ENCODE measurements at places on chromosomes 3 and 15.

GRCh38 chr3:159191447-159191846 is 389.6 kb downstream of the MFSD1 start:
- DNase-seq, result peak; percentile 90

DNA sequence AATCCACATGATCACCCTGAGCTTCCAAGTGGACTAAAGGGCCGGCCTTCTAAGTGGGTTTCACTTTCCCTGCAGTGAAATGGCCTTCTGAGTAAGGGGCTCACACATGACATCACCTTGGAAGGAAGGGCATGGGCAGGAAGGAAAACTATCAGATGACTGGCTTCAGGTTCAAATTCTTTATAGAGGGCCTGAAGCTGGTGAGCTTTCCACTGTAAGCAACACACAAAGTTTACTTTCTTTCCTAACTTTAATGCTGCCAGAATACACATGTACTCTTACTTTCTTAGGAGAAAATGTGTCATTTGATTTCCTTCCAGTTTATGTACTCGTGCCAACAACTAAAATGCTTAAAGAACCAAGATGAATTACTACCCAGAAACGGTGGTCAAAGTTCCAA is 475.6 kb downstream of the FOXP1 start:
- DNase-seq, result no peak

GRCh38 chr3:52347716-52348635 is 31.9 kb downstream of the DNAH1 start:
- DNase-seq, result no peak

DNA sequence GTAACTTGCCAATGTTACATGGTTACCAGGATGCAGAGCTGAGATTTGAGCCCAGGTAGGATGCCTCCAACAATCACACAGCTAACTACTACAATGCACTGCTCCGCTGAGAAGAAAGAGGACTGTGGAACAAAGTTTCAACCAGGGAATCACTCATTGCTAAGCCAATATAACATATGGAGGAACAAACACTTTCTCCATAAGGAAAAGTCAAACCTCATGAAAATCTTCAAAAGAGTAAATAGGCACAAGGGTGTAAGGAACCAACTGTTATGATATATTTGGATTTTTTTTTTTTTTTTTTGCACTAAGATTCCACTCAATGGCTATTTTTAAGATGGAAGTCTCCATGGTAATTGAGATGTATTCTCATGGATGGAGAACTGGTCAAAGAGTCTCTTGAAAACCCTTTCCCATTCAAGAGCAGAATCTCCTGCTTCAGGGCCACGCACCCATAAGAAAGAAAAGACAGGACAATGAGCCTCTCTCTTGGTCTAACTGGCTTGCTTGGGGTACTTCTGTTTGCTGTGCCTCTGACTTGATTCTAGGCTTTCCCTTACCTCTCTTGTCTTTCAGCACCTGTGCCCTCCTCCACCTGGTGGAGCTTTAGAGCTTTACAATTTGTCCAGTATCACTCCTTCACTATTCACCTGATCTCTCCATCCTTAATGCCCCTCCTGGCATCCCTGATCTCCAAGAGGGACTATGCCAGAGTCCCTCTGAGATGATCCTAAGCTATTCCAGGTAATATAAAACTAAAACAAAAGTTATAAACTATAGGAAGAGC is 252.8 kb downstream of the NTRK3 start:
- DNase-seq, result no peak

- no peak for DNase-seq
Measured at GRCh38 chr15:61483599-61483998, 254.5 kb upstream of the RORA start.

GRCh38 chr15:70206668-70207067 is 109.0 kb upstream of the TLE3 start:
- DNase-seq, result no peak

DNA sequence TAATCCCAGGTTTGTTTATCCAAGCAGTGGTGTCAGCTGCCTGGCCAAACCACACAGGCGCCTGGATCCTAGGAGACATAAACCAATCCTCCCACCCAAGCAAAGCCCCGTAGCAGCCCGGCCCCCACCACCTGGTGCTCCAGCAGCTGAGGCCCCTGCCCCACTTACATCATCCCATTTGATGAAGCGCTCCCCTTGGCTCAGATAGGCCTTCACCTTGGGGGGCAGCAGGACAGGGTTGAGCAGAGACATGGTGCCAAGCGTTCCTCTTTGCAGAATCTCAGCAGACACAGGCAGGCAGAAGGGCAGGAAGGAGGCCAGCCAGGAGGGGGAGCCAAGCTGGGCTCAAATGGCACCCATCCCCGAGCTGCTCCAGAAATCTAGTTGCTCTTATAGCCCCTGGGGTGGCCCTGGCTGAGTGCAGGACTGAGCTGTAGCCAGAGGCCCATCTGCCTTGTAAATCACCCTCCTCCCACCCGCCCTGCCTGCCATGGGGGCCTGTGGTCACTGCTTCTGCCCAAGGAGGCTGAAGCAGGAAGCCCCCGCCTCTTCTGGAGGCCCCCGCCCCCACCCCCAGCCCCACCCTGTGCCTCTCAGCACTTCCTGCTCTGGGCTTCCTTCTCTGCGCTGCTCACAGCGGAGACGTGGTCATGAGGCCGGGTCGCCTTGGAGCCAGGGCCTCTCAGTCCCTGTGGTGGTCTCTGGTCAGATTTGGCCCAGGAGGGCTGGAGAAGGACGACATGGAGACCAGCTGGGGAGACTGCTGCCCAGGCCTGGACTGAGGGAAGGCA is at the start of gene PLCB2:
TSS of gene PLCB2 (minus strand) at position 515 of the 791 bp plus-strand sequence. CDS start at position 252, 263 bp downstream.
- no peak for DNase-seq

DNA sequence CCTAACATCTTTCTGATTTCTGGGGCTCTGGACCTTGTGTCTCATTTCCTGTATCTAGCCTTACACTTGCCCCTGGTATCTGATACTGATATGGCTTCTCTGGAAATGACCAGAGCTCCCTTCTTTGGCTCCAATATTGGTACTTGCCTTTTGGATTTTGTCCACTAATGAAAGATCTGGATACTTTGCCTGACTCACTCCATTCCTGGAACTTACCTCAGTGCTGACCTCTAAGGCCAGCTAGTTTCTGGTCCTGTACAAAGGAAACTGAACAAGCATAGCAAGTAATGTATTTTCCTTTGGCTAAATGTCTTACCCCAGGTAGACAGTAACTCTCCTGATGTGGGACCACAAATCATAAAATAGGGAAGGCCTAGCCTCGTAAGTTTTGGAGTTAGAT is 93.8 kb upstream of the SLC4A7 start:
- peak; percentile 33 for DNase-seq

GRCh38 chr15:93485438-93486327 is 396.7 kb upstream of the RGMA start:
- no peak for DNase-seq

- DNase-seq, result no peak
Measured at GRCh38 chr15:70033529-70034140, 64.1 kb downstream of the TLE3 start.

- no peak for DNase-seq
Measured at GRCh38 chr15:77514641-77515402, 94.1 kb downstream of the HMG20A start.

GRCh38 chr15:68823561-68823960 is 2.9 kb upstream of the ANP32A start:
- DNase-seq, result no peak

- no peak for DNase-seq
Measured at GRCh38 chr15:71192816-71193215, 77.5 kb downstream of the THSD4 start.

DNA sequence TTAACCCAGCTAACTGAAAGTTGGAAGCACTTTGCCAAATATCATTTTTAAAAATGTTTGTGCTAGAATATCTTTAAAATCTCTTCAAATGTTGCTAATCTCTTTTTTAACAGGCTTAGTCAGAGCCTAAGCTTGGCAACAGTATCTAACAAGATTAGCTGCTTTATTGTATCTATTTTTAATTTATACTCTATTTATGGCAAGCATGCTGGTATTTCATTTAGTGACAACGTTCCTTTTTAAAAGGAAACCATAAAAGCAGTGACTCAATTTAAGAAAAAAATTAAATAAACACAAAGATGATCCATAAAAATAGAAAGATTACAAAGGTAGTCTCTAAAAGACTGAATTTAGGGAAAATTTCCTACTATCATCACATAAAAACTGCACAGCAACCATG is 40.5 kb downstream of the SLC12A6 start:
- DNase-seq, result peak; percentile 30

DNA sequence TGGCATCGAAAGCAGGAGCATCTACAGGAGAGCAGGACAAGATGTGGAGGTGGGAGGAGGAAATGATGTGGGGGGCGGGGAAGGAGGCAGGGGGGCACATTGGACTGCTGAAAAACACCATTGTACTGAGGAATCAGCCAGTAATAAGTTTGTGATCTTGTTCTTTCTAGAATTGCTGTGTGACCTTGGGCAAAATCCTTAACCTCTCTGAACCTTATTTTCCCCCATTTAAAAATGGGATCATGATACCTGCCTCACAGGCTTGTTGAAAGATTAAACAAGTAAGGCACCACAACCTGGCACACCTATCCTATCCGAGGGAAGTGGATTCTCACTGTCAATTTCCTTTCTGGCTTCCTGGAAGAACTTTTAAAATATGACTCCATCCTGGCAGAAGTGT is 56.9 kb upstream of the ARRDC4 start:
- no peak for DNase-seq

Measured in HCEC 1CT (cell line).